ENCODE measurements at places on chromosomes 1 and 21.

DNA sequence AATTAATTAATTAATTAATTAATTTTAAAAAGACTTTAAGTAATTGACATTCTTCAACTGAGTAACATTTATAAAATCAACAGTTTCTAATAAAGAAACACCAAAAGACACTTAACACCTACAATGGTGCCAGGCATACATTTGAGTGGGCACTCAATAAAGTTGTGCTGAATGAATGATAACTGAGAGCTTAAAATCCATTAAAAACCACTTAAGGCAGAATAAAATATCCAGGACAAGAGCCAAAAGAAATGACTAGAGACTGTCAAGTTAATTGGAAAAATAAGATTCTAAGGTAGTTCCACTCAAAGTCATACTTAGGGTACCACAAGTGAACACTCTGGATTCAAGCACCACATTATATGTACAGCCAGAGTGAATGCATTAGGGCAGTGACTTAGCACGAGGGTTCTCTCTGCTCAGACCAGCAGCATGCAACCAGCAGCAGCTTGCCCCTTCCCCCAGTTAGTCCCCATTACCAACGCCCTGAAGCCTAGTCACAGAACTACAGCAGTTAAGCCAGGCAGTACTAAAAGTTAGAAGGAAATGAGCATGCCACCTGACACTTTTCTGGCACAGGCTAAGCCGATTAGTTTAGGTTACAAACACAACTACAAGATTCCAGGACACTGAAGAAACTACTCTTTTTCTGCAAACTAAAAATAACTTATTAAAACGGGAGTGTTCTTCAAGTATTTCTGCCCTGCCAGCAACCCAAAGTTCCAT, 46.5 kb downstream of the LUZP1 start:
- DNase-seq, result no peak

DNA sequence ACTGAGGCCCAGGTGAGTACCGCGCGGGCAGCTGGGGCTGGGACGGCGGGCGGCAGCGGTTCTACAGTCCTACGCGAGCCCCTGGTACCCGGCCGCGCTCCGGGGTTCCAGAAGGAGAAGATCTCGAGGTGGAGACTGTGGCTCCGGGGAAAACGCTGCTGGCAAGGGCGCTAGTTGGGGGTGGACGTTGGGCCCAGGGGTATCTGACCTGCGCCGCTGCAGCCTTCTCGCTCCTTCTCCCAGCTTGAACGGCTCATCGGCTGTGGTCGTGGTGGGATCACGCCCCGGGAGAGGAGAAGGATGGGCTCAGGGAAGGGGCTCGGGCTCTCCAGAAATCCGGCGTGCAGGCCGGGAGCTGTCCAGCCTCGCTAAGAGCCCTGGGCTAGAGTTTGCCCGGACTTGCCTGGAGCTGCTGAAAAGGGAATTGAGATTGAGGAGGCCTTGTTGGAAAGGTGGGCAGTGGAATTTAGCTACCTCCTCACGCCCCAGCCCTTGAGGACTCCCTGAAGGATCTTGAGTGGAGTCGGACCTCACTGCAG, 1.1 kb upstream of the POU3F1 start:
- no peak for DNase-seq

GRCh38 chr1:150018165-150018564, 7.6 kb upstream of the OTUD7B start:
- DNase-seq, result no peak

- no peak for DNase-seq
Measured at GRCh38 chr1:156795787-156796186, 20.9 kb downstream of the SH2D2A start.

DNA sequence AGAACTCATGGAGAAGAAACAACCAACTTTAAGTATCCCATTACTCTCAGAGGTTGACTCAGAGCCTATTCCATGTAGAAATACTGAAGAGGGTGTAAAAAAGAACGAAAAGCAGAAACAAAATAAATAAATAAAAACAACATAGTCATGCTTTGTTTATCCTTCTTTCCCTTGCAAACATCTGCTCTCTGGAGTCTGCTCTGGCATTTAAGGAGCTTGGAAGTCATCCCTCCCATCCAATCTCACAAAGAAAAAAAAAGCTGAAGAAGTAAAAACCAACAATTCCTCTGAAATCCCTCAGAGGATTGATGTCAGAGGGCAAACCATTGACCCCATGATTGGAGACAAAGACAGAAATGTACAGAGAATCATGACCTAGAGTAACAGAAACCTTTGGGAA, 302.6 kb upstream of the GREM2 start:
- DNase-seq, result no peak

GRCh38 chr1:2944705-2945104, 76.6 kb upstream of the ACTRT2 start:
- no peak for DNase-seq

DNA sequence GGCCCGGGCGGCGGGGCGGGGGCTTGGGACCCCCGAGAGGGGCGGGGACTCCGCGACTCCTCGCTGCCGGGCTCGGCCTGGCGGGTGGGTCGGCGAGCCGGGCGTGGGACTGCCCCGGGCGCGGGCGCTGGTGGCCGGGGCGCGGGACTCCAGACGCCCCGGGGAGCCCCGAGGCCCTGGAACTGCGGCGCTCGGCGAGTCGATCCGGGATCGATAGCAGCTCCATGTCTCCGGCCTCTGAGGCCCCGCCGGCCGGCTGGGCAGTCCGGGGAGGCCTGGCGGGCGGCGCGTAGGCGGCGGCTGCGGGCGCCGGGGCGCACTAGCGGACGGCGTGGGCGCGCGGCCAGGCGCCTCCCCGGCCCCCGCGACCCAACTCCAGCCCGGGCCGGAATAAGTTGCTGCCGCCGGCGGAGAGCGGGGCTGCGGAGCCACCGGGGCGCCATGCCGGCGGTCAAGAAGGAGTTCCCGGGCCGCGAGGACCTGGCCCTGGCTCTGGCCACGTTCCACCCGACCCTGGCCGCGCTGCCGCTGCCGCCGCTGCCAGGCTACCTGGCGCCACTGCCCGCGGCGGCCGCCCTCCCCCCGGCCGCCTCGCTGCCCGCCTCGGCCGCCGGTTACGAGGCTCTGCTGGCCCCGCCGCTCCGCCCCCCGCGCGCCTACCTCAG, 400 bp downstream of the SAMD11 start:
- no peak for DNase-seq
